ENCODE measurements at places on chromosomes 7 and 10.
A peak's percentile ranks its signal among the peaks of the same experiment; 100 is the strongest.

- DNase-seq, result no peak
Measured at GRCh38 chr10:89241026-89241425, 10.5 kb downstream of the LIPA start.

- DNase-seq, result no peak
Measured at GRCh38 chr10:110491346-110491745, 6.4 kb upstream of the DUSP5 start.

GRCh38 chr10:30036341-30036740 is 23.0 kb downstream of the JCAD start:
- no peak for DNase-seq

DNA sequence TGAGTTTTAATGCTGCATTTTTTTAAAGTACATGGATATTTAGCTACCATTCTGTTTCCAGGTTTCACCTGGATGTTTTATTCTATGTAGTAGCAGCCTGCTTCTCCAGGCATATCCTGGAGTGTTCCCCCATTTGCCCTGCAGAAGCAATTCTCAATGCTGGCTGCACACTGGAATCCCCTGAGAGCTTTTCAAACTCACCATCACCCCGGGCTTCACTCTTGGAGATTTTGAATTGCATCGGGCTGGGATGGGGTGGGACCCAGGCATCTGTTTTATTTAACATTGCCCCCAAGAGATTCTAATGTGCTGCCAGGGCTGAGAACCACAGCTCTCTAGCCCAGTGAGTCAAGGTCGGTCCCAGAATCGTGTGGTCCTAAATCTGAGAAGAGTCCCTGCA is 113.2 kb upstream of the MACROH2A2 start:
- no peak for DNase-seq

DNA sequence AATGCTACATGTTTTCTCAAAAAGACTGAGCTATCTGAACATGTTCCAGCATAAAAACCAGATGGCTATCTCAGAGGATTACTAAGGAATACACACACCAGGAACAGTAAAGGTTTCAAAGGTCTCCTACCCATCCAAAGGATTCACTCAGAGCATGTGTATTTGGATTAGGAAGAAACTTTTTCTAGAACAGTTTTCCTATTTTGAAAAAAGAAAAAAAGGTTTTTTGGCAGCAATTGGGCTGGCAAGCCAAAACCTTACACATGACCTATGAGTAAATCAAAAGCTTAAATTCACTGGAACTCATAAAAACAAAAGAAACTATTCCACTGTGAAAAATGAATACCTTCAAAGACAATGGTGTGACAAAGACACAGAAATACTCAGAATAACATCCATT is 9.6 kb downstream of the TPK1 start:
- DNase-seq, result no peak

DNA sequence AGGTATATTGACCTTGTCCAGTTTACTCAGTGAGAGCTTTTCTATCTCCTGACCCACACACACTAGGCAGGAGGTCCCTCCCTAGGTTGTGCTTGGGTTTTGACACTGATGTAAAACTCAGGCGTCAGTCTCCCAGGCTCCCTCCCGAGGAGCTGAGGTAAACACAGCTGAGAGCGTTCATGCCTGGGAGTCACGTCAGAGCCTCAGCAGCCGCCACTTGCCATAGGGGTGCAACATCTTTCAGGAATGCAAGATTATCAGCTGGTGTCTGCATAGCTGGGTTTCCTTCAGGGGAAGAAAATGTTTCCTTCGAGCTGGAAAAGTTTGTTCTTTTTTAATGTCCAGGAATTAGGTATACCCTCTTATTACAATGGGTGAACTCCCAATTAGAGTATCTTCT is 70.6 kb downstream of the FGFR2 start:
- no peak for DNase-seq

DNA sequence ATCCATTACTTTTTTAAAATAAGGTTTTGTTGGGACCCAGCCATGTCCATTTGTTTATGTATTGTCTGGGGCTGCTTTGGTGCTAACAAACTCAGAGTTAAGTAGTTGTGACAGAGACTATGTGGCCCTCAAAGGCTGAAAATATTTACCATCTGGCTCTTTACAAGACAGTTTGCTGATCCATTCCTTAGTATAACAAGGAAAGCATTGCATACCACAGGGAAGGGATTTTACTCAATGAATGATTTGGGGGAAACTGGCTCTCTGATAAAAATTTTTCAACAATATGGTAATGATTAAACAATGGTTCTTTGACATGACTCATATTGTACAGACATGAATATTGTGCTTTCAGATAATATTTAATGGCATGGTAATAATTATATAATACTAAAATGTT is 738.1 kb downstream of the KCNMA1 start:
- no peak for DNase-seq

DNA sequence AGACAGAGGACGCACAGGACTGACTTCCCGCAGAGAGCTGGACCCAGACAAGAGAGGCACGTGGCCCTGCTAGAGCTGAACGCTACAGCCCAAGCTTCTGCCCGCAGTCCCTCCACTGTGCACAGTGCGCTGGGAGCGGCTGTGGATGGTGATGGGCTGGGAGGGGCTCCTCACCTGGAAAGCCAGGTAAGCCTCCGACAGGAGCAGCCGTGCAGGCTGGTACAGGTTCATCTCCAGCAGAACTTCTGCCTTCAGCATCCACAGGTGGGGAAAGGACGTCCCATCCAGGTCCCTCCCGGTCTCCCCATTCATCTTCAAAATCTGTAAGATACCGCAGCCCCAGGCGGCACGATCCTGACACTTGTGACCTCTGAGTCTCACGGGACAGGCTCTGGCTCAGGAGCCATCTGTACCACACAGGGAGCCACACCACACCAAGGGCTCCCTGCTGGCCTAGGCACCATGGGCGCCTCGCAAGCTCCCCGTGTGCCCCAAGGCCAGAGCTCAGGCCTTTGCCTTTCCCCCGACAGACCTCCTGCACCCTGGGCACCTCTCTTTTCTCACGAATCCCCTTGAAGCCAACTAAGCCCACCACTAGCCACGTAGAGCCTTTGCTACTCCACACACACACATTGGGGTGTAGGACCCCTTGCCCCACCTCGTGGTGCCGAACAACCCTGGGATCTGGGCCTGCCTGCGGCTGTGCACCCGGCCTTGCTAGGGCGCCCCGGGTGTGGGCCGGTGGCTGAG is 76.3 kb downstream of the CFAP46 start:
- no peak for DNase-seq

DNA sequence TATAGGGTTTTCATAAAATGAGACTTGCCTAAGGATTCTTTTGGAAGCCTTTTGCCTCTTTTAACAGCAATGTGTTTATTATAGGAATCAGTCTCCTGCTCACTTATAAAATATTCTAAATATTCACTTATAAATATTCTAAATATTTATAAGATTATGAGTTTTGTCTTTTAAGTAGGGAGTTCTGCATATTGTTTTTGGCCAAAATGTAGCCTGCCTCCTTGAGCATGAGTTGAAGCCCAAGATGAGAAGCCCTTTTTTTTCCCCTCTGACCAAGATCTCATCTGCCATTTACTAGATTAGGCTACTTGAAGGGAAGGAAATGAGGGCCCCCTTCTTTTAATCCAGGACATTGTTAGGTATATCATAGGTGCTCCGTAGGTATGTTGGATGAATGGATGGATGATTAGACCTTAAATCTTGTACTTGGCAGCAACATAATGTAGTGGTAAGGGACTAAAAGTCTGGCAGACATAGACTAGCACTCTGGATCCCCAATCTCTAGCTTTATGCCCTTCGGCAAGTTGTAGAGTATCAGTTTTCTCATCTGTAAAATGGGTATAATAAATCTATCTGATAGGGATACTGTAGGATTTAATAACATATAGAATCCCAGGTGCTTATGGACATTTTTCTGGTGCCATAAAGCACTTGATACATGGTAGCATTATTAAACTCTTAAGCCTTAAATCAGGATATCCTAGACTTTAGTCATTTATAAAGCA is 59.1 kb downstream of the ARID5B start:
- no peak for DNase-seq

GRCh38 chr7:70219061-70219460 is 620.8 kb downstream of the AUTS2 start:
- DNase-seq, result no peak

DNA sequence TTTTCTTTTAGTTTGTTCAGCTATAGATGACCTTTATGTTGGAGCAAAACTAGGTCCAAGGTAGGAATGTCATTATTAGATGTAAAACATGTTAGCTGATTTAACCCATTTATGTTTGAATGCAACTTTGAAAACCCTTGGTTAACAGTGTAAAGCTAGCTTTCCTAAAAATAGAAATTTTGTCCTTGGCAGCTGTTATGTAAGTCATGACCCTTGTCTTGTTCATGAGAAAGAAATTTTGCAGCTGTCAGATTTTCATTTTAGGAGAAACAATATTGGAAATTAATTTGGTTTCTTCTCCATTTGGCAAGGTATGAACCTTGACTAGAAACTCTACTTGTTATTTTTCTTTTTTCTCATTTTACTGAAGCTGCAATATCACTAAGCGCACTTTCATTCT is 23.9 kb upstream of the CCAR1 start:
- no peak for DNase-seq

DNA sequence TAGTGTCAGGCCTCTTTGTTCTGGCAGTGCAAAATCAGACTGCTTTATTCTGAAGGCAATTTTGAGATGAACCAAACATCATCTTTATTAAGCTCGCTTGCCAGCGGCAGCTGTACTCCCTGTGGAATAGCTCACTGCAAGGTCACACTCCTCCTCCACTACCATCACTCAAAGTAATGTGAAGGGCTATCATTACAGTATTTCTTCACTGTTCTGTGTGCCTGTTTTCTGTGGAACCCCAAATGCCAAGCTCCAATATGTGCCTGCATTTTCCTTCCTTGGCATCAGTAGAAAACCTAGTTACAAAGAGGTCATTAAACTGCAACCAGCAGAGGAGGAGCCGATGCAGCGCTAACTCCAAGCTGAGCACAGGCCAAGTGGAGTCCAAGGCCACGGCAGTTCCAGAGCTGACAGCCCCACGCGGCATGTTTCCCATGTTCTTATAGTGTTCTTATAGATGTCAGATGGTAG is 21.4 kb downstream of the BCCIP start:
- no peak for DNase-seq

- no peak for DNase-seq
Measured at GRCh38 chr7:132255898-132256297, 320.4 kb downstream of the PLXNA4 start.

- DNase-seq, result no peak
Measured at GRCh38 chr7:22806752-22807151, 15.9 kb downstream of the TOMM7 start.

DNA sequence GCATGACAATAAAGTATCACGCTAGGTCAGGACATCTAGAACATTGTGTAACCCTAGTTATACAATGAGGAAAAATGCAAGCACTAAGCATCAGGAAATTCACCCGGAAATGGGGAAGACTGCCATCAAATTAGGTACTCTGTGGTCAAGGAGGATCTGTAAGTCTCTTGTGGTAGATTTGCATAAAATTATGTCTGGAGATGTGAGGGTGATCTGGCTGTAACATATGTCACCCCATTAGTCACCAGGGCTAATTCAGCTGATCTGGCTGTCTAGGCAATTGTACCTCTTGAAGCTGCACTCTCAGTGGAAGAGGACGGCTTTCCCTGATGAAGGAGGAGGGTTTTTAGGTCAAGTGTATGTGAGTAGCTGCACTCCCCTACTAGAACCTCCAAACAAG is 14.8 kb downstream of the AKR1D1 start:
- no peak for DNase-seq

DNA sequence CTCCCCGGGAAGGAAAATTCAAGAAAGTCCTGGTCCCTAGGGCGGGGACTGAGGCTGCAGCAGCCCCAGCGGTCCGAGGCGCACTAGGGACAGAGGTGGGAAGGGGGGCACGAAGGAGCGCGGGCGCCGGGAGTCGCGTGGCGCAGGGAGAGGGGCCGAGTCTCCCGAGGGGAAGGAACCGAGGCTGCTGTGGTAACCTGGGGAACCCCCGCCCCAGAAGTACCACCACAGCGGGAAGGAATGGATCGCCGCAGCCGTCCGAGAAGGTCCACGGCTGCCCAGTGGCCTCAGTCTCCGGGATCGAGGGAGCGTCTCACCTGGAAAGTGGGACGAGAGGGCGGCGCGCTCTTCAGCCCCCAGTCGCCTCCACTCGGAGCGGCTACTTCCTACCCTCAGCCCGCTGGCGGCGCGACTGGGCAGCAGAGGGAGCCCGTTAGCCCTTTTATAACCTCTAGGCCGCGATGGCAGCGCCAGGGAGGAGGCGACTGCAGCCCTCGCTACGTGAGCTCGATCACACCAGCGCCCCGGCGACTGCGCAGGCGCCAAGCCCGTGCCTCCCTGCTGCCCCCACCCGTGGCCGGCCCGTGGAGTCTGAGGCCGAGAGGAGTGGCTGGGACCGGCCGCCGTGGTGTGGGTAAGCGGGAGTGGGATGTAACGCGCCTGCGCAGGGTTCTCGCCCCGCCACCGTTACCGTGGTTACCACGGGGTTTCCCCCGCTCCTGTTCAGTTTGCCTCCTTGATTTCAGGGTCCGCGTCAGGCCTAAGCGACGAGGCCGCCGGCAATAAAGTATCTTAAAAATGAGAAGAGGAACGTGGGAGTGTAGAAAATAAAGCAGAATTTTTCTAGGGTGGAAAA is at the start of gene P4HA1:
Gene P4HA1, minus strand, starts transcription at position 418 of the 856 bp plus-strand sequence. CDS start 21,983 bp downstream, outside the sequence.
- peak; percentile 92 for DNase-seq

GRCh38 chr10:26212511-26212910 is 4.1 kb upstream of the GAD2 start:
- DNase-seq, result no peak

GRCh38 chr7:6653071-6654003 is 16.2 kb downstream of the ZNF316 start:
- DNase-seq, result no peak

DNA sequence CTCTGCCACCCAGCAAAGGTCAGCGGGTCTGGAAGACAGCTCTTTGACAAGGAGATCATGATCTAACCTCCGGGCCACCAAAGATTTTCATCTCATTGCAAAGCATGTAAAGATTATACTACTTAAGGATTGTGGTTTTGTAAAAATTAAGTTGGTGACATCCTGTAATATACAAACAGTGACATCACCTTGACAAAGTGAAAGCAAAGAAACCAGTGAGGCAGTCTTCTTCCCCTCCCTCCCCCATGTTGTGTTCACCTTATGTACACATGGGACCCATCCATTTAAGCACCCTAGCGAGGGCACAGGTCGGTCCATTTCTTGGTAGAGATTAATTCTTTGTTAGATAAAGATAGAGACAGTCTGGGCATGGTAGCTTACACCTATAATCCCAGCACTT is 3.9 kb downstream of the MDH2 start:
- no peak for DNase-seq
